Stimulated activated CD4-positive, alpha-beta T cell treated with anti-CD3 and anti-CD28 coated beads, TNF-alpha, amount 100 ng/mL, for 4 hours (primary cell): ENCODE measurements at places on chromosomes 11 and 22.

- DNase-seq: no peak
Measured at GRCh38 chr22:47801541-47802245, 1039.2 kb downstream of the TBC1D22A start.

- DNase-seq: no peak
Measured at GRCh38 chr11:68825571-68825970, 16.1 kb downstream of the CPT1A start.

GRCh38 chr22:44309137-44309536 is 3.6 kb downstream of the SHISAL1 start:
- DNase-seq: no peak

GRCh38 chr11:94576306-94576705 is 9.1 kb downstream of the PIWIL4 start:
- no peak for DNase-seq

DNA sequence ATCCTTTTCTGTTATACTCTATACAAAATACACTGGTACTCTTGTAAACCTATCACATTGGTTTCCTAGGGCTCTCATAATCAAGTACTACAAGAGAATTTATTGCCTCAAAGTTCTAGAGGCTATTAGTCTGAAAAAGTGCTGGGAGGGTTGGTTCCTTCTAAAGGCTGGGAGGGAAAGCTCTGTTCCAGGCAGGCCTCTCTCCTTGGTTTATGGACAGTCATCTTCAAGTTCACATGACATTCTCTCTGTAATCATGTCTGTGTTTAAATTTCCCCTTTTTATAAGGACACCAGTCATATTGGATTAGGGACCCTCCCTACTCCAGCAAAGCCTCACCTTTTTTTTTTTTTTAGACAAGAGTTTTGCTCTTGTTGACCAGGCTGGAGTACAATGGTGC is 9.1 kb downstream of the SLC36A4 start:
- no peak for DNase-seq

DNA sequence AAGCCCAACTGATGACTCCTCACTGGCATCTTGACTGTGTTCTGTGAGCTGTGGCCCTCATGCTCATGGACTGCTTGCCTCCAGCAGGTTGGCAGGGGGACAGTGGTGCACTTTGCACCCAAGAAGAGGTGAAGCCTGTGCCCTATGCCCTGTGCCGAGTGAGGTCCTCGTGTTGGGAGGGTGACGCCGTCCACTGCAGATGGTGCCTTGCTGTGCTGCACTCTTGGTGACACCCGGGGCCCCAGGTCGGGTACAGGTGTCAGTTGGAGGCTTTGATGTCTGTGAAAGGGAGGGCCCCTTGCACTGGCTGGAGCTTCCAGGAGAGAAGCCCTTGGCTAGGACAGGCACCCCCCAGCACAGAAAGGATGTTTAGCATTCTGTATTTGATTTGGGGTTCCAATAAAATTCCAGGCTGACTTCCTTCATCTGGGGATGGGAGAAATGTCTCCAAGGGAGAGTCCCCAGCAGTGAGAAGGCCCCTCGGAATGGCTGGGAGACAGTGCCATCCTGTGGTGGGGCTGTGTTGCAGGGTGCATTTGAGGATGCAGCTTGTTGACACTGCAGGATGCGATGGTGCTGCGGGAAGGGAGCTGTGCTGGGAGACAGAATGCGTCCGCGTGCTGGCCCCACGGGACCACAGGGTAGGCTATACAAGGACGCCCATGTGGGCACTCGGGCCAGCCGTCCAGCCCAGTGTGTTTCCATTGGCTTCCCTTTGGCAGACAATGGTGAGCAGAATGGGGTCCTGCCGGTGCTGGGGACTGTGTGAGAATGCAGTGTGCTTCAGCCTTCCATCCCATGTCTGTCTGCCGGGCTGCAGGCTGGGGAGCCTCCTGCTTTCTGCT is 2.5 kb upstream of the ZDHHC8 start:
- DNase-seq: peak; percentile 32

- no peak for DNase-seq
Measured at GRCh38 chr11:86519064-86519911, 144.6 kb downstream of the CCDC81 start.

DNA sequence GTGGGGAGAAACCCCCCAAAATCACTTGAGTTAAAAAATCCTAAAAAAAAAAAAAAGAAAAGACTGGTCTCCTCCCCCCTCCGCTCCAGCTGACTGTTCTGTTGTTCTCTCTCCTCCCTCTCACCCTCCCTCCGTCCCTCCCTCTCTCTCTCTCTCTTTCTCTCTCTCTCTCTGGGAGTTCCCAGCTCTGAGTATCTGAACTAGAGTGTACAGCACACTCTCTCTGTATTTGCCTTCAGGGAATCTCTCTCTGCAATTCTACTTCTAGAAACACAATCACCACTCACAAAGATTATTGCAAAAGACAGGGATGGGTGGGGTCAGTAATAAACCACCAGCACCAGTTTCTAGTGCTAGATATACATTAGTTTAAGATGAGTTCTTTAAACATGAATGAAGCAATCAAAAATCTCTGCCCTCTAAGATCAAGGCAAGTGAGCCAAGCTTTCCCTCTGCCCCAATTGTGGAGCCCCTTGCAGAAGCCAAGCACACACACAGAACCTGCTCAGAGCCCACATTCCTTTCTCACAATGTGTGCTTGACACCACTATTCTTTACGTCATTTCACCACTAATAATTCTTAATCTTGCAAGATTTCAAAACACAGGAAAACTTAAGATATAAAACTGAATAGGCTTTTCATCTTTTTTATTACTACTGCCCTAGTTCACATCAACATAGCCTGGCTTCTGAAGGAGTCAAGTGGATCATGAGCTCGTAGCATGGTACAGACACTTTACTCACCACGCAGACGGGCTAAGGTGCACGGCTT is 133.5 kb downstream of the RBFOX2 start:
- no peak for DNase-seq

- no peak for DNase-seq
Measured at GRCh38 chr11:78192911-78193351, 4.2 kb downstream of the USP35 start.

DNA sequence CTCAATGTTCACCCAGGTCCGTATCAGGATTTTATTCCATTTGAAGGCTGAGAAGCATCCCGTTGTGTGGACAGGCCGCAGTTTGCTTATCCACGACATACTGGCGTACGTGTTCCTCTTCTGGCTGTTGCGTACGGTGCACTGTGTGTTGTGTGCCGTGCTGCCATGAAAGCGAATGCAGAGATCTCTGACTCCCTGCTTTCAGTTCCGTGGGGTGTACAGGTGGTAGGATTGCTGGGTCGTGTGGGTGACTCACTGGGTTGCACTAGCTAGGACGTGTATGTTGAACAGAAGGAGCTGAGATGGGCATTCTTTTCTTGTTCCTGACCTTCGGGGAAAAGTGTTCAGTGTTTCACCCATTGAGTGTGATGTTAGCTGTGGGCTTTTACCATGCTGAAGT is 10.3 kb downstream of the SELENOO start:
- DNase-seq: no peak
